ENCODE measurements at places on chromosomes 4 and X.

GRCh38 chrX:81215685-81216084, 13.8 kb downstream of the SH3BGRL start:
- no peak for DNase-seq

DNA sequence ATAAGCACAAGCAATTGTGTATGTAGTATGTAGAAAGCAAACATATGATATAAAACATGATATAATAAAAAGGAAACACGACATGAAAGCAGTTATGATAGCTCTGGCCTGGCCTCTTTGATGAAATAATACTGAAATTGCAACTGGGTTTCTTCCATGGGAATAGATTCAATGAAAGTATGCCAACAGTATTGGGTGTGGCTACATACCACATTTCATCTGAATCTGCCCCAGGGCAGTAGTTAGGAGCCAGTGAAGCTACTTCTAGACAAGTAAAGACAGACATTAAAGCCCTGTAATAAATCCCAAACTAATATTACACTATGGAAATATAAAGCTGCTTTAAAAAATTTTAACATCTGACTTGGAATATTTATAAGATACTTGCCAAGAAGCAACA, 207.3 kb downstream of the FBXW7 start:
- no peak for DNase-seq

- DNase-seq = no peak
These were observed 24.9 kb upstream of the AMOT start for GRCh38 chrX:112865464-112866025.

DNA sequence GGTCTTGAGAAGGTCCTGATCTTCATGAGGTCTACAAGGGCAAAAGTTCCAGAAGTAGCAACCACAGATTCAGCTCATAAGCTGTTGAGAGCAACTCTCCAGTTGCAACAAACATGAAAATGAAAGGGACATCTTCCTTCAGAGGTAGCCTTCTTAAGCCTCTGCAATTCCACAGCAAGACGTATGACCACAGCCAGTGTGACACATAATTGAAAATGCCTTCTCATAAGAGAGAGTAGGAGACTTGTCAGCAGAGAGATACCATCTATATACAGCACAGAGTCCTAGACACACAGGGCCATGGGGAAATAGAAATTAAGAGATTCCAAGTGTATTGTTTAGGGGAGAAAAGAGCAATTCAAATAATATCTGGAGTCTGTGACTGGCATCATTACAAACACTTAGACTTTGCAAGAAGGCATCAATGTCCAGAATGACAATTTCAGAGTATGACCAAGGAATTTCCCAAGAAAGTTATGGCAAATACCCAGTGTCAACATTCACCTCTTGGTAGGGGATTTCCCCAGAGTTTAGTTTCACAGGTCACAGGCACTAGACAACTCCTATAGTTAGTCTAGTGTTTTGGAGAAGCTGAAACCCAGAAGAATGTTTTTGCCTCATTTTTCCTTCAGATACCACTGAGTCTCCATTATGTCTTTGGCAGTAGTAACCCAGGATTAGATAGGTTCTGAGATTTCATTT, 340.3 kb downstream of the ZNF674 start:
- no peak for DNase-seq

GRCh38 chr4:42566835-42567234, 90.1 kb downstream of the ATP8A1 start:
- DNase-seq = no peak

GRCh38 chr4:5143940-5144339, 92.7 kb downstream of the STK32B start:
- DNase-seq = no peak

DNA sequence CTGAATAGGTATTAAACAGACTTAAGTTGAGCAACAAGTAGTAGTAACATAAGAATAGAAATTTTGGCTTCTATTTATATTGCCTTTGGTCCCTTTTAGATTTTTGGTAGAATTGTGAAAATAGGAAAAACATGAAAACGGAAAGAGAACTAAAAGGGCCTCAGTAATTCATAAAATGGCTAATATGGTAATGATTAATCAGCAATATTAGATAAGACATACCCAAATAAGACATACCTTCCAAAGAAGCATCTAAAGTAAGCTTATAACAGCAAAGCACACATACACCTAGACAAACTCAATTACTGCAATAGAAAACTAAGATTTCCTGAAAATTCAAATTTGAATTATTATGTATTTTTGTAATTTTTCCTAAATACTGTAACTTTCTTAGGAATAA, 46.4 kb downstream of the CHIC2 start:
- DNase-seq = no peak

DNA sequence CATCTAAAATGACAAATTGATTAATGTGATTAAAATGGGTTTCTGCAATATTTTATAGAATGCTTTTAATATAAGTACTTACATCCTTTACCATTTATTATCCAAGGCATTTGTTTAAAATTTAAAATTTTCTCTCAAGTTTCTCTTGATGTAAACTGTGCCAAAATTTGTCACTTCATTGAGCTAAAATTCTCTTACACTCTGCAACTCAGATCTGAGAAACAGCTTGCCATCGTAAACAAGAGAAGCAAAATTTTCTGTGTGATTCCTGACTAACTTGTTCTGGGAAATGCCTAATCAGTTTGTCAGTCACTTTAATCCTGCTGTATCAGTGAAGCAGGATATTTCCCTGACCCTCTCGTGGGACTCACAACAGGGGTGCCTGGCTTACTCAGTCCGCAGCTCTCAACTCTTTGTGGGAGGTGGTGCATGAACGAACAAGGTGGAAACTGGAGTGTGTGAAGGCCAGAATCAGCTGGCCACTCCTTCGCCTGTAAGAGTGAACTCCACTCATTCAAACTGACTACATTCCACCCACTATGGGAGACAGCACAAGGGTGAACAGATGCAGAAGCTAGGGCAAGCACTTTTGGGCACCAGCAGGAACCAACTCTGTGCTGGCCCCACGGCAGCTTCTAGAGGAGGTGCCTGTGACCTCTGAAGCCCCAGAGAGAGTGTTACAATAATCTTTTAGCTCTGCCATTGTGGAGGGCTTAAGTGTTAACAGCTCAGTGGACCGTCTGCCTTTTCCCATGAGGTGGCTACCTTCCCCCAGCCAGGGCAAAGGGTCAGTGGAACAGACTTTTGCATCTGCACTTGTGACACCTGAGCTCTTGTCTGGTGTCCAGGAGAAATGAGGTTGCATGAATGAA, 349.4 kb downstream of the FAT4 start:
- DNase-seq = no peak

DNA sequence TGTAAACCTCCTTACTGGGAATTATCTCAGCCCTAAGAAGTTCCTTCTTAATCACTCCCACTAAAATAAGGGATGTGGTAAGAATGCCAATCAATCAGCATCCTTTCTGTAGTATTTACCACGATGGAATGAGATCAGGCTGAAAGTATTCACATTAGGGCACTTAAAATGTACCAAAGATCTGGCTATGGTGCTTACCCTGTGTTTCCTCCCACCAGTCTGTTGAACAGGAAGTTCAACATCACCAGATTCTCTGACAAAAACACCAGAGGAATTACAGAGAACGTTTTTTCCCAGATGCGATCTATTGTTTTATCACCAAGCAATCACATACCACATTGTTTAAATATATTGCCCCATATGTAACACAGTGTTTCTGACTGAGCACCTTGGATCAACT, 2.1 kb upstream of the CLCN3 start:
- DNase-seq = no peak

GRCh38 chr4:175810073-175810730, 1.9 kb downstream of the GPM6A start:
- DNase-seq = no peak

- peak; percentile 31 for DNase-seq
These were observed 1.8 kb upstream of the HSD17B10 start for GRCh38 chrX:53435997-53436396.

GRCh38 chrX:50707405-50707804, 106.6 kb downstream of the SHROOM4 start:
- DNase-seq = no peak

- no peak for DNase-seq
These were observed 113.5 kb upstream of the BEND4 start for GRCh38 chr4:42265782-42266602.

DNA sequence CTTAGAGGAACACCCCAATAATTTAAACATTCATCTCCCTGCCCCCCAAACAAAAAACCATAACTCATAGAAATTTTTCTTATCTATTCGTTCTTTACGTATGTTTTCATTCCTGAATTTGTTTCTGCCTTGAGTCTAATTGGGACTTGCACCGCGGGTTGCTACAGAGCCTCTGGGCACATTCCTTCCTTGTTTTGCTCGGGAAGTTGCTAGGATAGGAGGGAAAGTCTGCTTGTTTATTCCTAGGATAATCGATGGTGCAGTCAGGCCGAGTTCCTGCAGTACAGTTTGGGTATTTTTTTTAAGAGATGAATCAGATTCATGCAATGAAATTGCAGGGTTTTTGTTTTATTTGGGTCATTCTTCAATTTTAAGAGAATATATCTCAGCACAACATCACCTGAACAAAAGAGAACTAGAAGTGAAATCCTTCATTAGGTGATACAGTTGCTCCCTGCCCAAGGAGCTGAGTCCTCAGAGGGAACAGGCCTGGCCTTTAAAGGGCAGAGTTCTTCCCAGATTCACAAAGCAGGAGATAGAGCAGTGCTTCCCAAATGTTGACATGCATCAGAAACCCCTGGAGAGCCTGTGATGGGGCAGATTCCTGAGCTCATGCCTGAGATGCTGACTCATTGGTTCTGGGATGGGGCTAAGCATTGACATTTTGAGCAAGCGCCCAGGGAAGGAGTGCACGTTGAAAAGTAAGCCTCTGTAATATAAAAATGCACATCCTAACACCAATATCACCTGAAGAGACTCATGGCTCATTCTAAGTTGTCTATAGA, 114.9 kb upstream of the FAM9B start:
- no peak for DNase-seq

DNA sequence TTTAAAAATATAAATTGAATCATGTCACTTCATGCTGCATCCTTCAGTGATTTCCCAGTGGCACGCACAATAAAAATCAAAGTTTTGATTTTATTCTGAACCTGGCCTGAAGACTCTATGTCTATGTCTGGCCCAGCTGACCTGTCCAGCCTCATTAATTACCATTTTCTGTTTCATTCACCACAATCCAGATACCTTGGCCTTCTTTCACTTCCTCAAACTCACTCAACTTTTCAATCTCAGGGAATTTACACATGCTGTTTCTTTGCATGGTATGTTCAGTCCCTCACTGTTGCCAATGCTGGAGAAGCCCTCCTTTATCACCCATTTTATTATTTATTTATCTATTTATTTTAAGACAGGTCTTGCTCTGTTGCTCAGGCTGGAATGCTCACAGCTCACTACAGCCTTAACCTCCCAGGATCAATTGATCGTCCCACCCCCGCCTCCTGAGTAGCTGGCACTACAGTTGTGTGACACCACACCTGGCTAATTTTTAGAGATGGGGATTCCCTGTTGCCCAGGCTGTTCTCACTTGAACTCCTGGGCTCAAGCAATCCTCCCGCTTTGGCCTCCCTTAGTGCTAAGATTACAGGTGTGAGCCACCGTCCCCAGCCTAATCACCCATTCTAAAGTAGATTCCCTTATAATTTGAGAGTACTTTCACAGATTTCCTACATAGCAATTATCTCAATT, 43.1 kb downstream of the ZGRF1 start:
- DNase-seq = no peak

DNA sequence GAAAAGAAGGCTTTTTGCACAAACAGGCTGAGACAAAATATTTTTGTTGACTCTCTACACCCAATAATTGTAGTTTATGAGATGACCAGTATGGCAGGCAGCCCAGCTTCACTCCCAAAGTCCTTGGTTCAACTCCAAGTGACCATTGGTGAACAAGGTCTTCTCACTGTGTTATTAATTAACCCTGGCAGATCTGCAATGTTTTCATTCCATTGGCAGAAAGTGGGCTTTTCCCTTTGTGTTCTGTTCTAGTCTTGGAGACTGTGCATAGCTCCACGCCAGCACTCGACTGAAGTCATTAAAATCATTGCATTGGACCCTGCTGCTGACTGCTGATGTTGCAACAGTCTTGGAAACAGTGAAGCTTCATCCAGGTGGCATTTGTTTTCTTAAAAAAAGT, 277.3 kb upstream of the HAND2 start:
- DNase-seq = peak; percentile 52

GRCh38 chrX:107713543-107714205, 61.9 kb downstream of the TSC22D3 start:
- DNase-seq = no peak

DNA sequence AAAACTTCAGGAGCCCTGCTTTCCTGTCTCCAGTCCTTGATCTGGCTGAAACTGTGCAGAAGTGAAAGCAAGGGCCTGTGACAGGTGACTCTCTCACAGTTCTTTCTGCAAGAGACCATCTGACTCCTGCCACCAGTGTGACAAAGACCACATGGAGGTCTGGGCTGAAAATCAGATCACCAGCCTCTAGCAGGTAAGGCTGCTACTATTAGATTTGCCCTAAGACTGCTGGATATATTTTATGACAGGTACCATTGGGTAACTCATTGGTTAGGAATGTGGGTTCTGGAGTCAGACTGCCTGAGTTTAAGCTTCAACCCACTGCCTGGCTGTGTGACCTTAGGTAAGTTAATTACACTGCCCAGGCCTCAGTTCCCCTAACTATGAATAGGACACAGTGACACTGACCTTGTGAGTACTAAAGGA, 163.3 kb upstream of the SLC7A11 start:
- DNase-seq = no peak

- DNase-seq = no peak
These were observed 562.7 kb downstream of the RPA4 start for GRCh38 chrX:97446298-97446882.

- DNase-seq = no peak
These were observed 112.5 kb downstream of the LDB2 start for GRCh38 chr4:16785793-16786527.

GRCh38 chr4:61079976-61080375, 120.2 kb upstream of the ADGRL3 start:
- no peak for DNase-seq

DNA sequence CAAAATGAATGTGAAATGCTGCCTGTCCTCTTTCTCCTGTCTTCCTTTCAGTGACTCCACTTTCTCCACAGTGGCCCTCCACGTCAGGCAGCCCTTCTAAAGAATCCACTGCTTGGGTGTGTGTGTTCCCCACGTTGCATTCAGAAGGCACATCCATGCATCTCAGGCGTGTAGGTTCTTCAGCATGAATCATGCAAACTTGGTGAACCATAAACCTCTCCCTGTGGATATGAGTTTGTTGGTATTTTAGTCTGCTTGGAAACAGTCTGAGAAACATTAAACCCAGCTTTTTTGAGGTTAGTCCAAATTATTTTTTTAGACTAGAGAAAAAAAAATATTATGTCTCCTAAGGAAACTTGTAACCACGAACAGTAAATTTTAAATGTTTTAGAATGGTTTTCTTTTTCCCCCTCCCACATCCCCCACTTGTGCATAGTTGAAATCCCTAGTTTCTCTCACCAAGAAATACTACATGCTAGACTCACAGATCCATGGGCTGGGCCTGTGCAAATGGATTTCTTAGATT, 251.6 kb downstream of the CBR4 start:
- DNase-seq = no peak

- DNase-seq = no peak
These were observed 4.0 kb upstream of the SH2D1A start for GRCh38 chrX:124342174-124342867.

DNA sequence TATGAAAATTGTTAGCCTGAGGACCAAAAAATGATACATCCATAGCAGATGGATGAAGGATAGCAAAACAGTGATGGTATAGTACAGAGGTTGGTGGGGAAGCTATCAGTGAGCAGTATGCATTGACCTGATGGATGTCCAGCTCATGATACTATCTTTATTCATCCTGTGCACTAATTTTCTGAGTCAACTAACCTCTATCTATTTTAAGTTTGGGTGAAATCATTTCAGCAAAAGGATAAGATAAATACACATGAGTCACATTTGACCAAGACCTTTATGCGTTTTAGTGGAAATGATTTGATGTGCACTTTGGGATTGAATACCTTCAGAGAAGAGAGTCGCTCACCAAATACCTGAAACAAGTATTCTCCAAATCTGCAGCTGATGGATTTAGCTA, 351.0 kb upstream of the NR3C2 start:
- DNase-seq = no peak

Measured in right cardiac atrium (tissue), 5 donors.